GM19239 (cell line): ENCODE measurements at places on chromosomes 1 and 21.

GRCh38 chr1:211353562-211354212 is 27.1 kb downstream of the TRAF5 start:
- DNase-seq = no peak

GRCh38 chr1:42992054-42992571 is 33.4 kb upstream of the SLC2A1 start:
- no peak for DNase-seq

GRCh38 chr21:29616209-29616751 is 317.6 kb downstream of the BACH1 start:
- DNase-seq = no peak

- no peak for DNase-seq
Measured at GRCh38 chr1:95015076-95015475, 57.7 kb downstream of the ALG14 start.

GRCh38 chr1:247362153-247362552 is 30.5 kb upstream of the ZNF496 start:
- no peak for DNase-seq

DNA sequence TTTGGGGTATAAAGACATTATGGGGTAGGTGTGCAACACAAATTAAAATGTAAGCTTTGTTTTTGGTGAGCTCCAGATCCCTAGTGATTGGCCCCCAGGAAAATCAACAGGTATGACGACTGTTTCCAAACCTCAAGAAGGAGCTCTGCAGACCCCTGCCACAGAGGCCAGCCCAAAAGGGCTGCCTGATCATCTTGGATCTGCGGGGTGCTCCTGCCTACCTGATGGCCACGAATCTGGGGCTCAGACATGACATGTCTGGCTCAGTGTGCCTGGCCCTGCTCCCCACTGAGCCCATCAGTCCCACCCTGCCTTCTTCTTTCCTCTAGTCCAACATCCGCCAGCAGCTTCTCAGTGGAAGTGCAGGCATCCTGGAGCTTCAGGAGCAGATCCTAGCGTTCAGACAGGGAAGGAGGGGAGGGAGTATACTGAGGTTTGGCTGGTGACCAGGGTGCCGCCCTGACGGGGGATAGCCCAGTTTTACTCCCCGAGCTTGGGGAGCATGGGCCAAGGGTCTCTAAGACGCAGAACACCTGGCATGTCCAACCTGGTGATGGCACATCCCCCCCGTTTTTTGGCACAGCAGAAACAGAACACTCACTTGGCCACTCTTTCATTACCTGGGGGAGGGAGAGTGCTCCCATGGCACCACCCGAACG is 31.8 kb downstream of the ZNF496 start:
- DNase-seq = no peak

GRCh38 chr21:33377221-33377920 is 25.8 kb upstream of the IFNGR2 start:
- DNase-seq = no peak
